ENCODE measurements at places on chromosomes 6 and 20.
A peak's percentile ranks its signal among the peaks of the same experiment; 100 is the strongest.

- DNase-seq, result no peak
These were observed 219.8 kb upstream of the UFL1 start for GRCh38 chr6:96301781-96302180.

DNA sequence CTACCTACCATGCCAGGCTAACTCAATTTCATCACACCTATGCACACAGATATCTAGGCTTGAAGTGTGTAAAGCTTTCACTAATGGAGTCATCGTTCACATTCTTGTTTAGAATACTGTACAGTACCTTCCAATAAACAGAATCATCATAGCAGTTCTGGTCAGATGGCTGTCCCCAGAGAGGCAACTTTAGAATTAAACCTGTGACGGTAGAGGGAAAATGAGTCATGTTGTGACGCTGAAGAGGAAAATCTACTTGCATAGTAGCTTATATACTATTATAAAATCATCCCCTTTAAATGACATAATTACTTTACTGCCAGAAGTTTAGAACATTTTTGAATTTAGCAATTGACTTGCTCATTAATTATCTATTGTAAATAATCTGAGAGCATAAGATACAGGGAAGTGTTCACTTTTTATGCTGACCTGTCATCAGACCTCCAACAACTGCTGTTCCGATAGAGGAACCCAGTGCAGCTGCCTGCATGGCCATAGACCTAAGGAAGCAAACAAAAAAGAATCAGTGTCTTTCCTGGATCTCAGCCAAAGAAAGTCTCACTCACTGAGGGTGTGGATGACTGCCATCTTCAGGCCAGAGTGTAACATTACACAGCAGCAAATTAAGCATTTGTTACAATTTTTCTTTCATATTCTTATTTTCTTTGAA is 29.8 kb downstream of the RHAG start:
- peak; percentile 5 for DNase-seq

- no peak for DNase-seq
These were observed 34.4 kb upstream of the LOC128125822 start for GRCh38 chr6:63537959-63538300.

DNA sequence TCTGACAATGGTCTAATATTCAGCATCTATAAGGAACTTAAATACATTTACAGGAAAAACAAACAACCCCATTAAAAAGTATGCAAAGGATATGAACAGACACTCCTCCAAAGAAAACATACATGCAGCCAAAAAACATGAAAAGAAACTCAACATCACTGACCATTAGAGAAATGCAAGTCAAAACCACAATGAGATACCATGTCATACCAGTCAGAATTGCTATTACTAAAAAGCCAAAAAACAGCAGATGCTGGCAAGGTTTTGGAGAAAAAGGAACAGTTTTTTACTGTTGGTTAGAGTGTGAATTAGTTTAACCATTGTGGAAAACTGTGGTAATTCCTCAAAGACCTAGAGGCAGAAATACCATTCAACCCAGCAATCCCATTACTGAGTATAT is 339.0 kb upstream of the ADGRB3 start:
- no peak for DNase-seq

DNA sequence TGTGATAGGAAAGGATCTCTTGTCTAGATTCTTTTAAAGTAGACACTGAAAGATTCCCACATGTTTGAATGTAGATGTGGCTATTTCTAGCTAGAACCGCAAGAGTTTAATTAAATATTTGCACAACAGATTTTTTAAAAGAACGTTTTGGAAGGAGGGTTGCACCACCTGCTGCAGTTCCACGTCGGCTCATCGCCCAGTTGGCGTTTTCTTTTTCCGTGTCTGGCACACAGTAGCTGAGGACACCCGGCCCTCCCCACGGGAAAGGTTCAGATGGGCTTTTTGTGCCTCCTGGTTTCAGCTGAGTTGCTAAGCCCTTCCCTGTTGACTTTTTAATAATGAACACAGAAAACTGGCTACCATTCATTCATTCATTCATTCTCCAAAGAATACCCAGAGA is 41.8 kb upstream of the DOK5 start:
- DNase-seq, result no peak
